ENCODE measurements at places on chromosomes 11 and 22.
A peak's percentile ranks its signal among the peaks of the same experiment; 100 is the strongest.

- no peak for DNase-seq
Measured at GRCh38 chr11:13781153-13781552, 112.7 kb downstream of the FAR1 start.

GRCh38 chr11:69242266-69242920, 51.6 kb upstream of the MYEOV start:
- DNase-seq, result no peak

GRCh38 chr22:23105304-23105703, 35.0 kb downstream of the GNAZ start:
- DNase-seq, result no peak

DNA sequence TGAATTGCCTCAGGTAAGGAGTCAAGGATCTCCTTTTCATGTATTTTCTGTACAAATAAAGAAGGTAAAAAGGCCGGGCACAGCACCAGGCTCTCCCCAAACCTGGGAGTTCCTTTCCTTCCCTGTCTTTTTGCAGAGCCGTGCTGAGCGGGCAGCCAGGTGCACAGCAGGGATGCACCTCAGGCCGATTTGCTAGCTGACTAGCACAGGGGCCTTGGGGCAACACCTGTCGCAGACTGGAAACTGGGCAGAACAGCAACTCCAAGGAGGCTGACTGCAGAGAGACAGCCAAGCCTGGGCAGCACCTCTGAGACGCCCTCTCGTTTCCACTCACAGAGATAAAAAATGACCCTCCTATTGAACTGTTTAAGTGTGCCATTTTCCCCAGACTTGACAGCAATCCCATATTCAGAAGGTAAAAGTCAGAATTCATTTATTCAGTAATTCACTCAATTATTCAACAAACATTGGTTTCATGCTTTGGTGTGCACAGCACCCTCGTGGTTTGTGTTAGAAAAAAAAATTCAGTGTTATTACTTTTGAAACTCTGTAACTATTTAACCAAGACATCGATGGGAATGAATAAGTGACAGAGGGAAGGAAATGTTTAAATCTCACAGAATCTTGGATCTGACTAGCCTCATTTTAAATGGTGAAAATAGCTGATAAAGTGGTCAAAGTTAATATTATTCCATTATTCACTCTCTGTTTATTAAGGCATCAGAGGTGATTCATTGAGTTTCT, 120.9 kb downstream of the GALNT18 start:
- DNase-seq, result no peak

GRCh38 chr11:120293038-120293800, 31.9 kb upstream of the TLCD5 start:
- no peak for DNase-seq

- no peak for DNase-seq
Measured at GRCh38 chr11:120115272-120116000, 22.5 kb downstream of the TRIM29 start.

- no peak for DNase-seq
Measured at GRCh38 chr11:113465786-113466185, 9.4 kb downstream of the DRD2 start.

- DNase-seq, result no peak
Measured at GRCh38 chr22:44091751-44092150, 67.6 kb downstream of the PARVB start.

DNA sequence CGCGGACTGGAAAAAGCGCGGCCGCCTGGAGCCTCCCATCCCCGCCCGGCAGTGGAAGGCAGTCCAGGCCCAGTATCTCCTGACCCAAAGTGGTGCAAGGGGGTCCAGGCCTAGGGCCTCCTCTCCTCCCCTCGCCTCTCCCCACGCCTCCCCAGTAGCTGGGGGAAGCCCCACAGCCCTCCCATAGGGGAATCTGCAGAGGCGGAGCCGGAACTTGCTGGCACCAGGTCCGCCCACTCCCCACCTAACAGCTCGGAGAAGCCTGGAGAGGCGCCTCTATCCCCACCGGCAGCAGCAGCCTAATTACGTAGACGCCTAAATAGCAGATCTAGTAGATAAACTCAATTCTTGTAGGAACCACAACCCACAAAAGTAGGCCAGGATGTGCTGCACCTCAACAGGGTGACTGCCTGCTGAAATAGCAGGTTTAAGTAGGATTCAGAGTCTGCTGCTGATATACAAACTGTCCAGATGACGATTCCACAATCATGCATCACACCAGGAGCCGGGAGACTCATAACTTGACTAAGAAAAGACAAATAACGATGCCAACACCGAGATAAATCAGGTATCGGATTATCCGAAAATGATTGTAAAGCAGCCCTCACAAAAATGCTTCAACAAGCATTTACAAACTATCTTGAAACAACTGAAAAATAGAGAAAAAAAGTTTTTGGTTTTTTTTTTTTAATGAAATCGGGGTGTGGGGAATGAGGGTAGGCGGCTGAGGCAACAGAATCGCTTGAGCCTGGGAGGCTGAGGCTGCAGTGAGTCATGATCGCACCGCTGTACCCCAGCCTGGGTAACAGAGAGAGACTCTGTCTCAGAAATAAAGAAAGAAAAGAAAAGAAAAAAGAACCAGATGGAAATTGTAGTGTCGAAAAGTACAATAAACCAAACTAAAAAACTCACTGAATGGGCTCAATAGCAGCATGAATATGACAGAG, 11.4 kb upstream of the BRD1 start:
- peak; percentile 19 for DNase-seq

GRCh38 chr11:43541993-43542392, 138.5 kb upstream of the HSD17B12 start:
- DNase-seq, result no peak

DNA sequence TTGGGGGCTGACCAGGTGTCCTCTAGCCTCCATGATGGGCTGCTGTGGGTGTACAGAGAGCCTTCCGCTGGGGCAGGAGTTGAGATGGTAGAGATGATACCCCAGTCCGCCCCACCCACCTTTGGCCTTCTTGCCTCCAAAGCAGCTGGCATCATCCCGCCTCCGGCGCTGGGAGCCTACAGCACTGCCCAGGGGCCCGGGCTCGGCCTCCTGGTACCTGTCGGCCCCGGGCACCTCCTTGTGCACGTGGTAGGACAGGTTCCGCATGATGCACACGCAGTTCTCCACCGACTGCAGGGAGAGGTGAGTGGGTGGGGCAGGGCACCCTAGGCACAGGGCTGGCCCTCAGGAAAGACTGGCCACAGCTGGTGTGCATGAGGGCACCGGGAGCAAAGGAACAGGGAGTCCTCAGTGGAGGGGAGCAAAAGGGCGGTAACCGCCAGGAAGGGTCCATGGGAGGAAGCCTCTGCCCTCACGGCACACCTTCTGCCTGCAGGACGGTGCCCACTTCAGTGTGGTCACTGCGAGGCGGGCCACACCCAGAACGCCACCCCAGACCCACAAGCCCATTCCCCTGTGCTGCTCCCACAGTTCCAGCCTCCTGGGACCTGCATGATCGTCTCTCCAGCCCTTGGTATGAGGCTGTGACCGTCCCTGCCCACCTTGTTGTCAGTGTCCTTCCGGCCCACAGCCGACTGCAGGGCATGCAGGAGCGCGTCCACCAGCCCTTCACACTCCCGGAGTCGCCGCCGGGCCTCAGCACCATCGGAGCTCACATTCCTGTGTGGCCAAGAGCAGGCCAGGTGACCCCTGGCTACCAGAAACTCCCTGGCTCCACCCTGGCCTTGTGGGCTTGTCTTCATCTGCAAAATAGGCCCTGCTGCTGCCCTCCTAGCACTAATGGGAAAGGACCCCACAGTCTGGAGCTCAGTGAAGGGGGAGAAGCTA, 36.0 kb upstream of the TXNRD2 start:
- no peak for DNase-seq

DNA sequence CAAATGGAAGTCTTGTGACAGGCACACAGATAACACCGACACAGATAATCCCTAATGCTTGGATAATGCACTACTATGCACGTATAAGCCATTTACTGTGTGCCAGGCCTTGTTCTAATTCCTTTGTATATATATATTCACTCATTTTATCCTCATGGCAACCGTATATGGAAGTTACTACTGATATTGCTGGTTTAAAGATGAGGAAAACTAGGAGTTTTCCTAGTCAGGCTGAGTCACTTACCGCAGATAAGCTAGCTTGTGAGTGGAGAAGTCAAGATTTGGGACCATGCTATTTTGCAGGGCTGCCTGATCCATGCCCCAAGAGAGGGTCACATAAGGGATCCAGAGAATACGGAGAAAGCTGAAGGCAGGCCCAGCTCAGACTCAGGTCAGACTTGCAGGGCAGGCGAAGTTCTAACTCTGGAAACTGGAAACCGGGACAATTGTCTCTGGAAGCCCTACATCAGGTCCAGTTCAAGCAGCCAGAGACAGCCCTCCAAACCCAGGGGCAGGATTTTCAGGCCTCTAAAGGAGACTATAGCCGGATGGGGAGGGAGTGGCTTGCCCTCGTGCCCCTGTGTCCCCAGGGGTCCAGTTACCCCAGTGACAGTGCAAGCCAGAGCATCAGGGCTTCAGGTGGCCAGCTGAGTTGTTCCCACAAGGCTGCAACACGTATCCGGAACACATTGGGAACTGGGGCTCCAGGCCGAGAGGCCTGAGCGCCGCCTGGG, 534.8 kb downstream of the INSC start:
- DNase-seq, result no peak

- DNase-seq, result no peak
Measured at GRCh38 chr22:27389727-27390075, 411.9 kb downstream of the MN1 start.

DNA sequence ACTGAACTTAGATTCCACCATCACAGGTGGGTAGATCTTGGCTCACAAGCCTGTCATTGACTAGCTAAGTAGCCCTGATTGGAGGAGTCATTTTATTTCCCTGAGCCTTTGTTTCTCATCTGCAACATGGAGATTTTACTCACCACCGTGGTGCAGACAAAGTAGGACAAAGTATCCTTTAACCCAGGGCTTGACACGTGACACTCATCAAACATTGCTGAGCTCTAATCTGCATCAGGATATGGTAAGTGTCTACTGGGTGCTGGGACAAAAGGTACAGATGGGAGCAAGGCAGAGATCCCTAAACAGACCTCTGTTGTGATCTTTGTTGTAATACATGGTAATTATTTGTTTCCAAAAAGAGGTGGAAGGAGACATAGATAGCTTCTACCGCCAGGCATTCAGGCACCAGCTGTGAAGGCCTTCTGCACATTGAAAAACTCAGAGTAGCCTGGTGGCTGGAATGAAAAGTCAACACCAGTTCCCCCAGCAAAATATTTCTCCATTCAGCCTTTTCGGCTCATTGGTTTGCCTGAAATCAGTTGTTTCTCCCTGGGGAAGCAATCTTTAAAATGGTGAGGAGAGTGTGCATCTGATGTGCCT, 18.3 kb upstream of the MICAL2 start:
- DNase-seq, result no peak

- peak; percentile 7 for DNase-seq
Measured at GRCh38 chr11:108601150-108601549, 7.6 kb upstream of the EXPH5 start.

GRCh38 chr11:56852131-56852530, 103.6 kb upstream of the OR9G4 start:
- DNase-seq, result no peak

GRCh38 chr11:12009617-12010321, 1.3 kb upstream of the DKK3 start:
- DNase-seq, result no peak

GRCh38 chr11:22049276-22049675, 143.6 kb upstream of the ANO5 start:
- DNase-seq, result no peak

DNA sequence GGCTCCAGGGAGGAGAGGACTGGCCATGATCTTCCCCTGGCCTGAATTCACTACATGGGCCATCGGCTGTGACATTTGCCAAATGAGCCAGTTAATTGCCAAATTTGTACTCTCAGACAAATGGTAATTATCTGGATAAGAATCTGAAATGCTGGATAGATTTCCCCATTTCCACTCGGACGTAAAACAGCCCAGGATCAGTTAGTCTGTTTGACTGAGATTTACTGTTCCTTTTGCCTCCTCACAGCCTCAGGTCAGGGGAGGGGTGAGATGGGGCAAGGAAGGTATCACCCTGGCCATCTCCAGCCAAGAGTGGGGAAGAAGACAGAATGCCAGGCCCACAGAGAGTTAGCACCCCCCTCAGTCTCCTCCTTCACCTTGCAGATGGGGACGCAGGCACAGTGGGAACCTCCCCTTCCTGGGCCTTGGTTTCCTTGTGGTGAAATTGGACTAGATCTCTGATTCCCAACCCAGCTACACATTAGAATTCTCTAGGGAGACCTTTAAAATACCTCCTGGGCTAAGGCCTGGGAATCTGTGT, 5.2 kb downstream of the TRIM29 start:
- DNase-seq, result no peak

DNA sequence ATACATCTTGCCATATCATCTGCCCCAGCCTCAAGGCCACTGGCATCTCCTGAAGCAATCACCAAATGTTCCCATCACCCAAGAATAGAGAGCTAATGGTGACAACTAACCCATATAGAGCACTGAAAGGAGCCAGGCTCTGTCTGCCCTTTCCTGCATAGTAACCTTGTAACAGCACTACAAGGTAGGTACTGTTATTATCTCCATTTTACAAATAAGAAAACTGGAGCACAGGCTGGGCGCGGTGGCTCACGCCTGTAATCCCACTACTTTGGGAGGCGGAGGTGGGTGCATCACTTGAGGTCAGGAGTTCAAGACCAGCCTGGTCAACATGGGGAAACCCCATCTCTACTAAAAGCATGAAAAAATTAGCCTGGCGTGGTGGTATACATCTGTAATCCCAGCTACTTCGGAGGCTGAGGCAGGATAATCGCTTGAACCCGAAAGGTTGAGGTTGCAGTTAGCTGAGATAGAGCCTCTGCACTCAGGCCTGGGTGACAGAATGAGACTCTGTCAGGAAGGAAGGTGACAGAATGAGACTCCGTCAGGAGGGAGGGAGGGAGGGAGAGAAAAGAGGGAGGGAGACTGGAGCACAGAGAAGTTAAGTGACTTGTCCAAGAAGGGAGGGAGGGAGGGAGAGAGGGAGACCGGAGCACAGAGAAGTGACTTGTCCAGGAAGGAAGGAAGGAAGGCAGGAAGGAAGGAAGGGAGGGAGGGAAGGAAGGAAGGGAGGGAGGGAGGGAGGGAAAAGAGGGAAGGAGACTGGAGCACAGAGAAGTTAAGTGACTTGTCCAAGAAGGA, 2.2 kb downstream of the SLC35F2 start:
- DNase-seq, result no peak

DNA sequence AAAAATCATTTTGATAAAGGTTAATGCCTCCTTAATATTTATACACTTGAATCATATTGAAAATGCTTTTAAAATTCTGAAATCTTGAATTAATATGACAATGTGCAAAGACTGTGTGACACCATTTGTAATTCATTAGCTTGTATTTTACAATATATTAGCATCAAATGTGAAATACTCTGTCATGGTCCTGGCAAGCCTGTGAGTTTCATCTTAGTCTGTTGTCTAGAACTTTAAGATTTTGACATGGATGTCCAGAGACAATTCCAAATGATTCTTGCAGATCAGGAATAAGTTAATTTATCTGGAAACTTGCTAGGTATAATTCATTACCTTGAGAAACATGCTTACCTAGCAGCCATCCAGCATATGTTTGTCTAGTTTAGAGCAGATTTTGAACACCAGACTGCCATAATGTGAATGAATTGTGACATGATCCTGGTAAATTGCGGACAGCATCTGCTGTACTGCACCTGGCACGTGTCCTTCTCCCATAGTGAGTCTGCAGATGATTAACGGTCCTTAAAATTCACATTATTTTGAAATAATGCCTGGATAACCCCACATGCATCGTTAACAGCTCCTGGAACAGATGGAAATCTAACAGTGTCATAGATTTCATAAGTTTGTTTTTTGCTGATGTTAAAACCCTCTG, 34.5 kb upstream of the DEUP1 start:
- no peak for DNase-seq
